ENCODE measurements at places on chromosomes 7 and 10.

DNA sequence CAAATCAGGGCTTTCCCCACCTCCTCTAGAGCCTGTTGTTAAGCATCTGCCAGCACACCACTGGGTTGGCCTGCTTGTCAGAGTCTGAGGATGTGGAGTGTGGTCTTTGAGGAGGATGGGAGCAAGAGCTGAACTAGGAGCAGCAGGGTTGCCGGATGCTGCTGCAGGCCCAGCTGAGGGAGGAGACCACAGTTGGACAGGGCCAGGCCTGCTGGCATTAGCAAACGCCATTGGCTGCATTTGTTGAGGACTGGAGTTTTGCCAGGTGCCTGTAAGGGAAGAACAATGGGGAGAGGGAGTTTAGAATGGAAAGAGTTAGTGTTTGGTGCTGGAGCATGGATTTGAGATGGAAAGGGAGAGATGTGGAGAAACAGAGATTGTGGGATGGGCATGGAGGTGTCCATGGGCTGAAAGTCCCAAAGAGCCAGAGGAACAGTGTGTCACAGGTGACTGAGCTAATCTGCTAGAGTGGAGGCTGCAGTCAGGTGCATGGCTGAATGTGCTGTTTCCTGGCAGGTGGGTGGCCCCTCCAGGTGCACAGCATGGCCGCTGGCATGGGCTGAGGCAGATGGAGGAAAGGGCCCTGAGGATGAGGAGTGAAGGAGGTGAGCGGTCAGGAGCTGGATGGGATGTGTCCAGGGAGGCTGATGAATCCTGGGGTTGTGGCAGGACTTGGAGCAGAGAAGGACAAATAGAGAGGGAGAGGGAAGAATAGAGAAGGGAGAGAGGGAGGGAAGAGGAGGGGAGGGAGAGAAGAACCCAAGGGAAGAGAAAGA, 40.7 kb downstream of the LEP start:
- no peak for DNase-seq

- DNase-seq, result no peak
Measured at GRCh38 chr7:150585199-150585598, 18.0 kb downstream of the GIMAP4 start.

- DNase-seq, result no peak
Measured at GRCh38 chr10:114652402-114653368, 5.4 kb downstream of the ABLIM1 start.

GRCh38 chr10:11742009-11742778, at the start of gene ECHDC3:
ECHDC3 (plus strand) TSS chr10:11742382; CDS start chr10:11742577, 195 bp downstream.
- DNase-seq, result peak; percentile 72

DNA sequence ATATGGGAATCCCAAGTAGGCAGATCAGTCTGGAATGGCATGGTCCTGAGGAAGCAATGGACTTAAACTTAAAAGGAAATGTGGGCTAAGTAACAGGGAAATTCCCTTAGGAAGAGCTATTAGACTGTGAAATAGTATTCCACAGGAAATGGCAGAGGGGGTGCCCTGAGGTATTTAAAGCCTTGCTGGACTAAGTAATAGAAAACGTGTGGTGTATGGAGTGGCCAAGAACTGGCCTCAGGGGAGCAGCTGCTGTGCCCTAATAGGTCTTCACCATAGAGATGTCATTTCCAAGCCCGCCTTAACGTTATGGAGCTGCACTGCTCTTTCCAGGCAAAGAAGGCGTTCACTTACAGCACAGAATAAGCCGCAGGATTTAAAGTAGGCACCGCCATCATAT, 365.2 kb upstream of the ZMIZ1 start:
- DNase-seq, result no peak

DNA sequence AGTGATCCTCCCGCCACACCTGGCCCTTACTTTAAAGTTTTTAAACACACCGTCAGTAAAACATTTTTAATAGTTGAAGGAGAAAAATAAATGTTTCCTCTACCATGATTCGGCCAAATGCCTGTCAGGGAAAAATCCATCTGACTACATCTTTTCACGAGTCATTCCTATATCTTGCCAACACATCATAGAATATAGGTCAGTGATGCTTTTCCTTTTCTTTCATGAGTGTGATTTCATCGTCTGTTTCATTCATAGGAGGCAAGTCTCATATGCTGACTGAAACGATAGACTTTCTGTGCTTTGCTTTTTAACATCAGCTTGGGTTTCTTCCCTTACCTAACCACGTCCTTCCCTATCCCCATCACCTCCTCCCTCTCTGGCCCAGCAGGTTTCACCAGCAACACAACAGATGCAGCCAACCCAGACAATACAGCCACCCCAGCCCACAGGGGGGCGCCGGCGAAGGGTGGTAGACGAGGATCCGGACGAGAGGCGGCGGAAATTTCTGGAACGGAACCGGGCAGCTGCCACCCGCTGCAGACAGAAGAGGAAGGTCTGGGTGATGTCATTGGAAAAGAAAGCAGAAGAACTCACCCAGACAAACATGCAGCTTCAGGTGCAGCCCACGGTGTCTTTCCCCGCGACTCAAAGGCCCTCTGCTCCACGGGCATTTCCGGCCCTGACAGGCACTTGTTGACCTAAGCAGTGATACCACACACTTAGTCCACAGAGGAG, 149.2 kb downstream of the TRIL start:
- DNase-seq, result peak; percentile 50

DNA sequence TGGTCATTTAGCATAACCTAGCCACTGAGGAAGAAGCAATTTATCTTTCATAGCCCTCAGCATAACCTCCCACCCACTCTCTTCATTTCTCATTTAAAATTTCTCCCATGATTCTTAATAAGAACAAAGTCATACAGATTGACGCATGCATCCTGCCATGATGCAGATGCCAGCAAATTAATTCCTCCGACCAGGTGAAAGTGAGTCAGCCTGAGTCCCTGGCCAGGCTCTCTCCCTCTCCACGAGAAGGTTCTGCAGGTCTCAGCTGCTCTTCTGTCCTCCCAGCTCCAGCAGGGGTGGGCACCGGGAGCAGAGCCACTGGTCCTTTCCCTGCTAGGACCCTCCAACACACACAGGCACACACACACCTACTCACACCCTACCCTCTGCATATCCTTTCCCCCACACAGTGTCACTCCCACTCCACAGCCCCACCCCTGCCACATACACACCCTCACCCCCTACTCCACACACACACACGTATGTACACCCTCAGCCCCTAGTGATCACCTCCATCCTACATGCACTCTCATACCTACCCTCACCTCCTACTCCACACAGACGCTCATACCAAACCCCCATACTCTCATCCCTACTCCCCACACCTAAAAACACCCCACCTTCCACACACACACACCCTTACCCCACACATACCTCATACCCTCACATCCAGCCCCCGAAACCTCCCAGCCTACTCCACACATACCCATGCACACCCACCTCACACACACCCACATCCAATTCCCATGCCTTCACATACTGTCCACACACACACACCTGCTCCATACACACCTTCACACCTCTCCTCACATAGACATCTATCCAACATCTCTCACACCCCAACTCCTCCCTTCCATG, 78.0 kb downstream of the FAM13C start:
- DNase-seq, result no peak

DNA sequence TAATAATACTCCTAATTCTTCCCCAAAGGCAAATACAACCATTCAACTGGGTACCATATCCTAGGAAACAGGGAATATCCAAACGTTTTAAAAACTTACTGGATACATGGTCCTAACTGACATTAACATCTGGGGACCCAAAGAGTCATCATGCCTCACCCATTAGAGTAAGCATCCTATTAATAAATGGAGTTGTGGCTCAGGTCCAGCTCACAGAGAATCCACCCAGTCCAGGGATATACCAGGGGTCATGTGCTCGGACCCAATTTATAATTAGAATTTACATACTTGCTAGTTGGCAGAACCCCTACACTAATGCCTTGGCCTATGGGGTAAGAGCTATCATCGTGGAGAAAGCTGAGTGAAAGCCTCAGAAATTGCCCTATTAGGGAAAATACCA, 670.0 kb downstream of the XPNPEP1 start:
- DNase-seq, result no peak

GRCh38 chr10:103225939-103226338, 19.7 kb upstream of the RPEL1 start:
- no peak for DNase-seq

- no peak for DNase-seq
Measured at GRCh38 chr7:151707105-151707469, 169.8 kb downstream of the PRKAG2 start.

GRCh38 chr7:82164813-82165212, 278.8 kb downstream of the CACNA2D1 start:
- DNase-seq, result peak; percentile 17

DNA sequence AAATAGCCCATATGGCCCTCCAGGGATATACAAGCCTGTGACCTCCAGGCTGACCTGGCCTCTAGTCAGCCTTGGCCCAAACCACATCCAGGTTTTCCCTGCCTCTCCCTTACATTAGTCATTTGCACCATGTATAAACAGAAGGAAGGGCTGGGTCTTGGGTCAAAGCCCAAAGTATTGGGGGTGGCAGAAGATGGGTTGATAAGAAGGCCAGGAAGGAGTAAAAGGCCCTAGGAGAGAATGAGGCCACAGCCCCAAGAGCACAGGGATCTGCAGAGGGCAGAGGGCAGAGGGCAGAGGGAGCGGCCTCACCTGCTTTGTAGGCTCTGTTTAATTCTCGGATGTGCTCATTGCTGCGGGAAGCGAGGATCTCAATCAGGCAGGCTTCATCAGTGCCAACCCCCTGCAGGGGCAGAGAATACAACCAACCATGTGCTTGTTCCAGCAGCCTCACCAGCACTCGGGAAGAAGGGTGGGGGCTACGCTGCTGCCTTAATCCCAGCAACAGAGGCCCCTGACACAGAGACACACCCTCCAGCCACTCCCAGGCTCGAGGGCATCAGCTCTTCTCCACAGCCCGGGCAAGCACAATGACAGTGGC, 31.3 kb downstream of the PLAC9 start:
- DNase-seq, result no peak
